ENCODE measurements at places on chromosomes 11 and 22.

- no peak for DNase-seq
Measured at GRCh38 chr11:116688202-116688540, 84.6 kb downstream of the BUD13 start.

- DNase-seq = no peak
Measured at GRCh38 chr11:72300268-72300667, 56.3 kb upstream of the PHOX2A start.

DNA sequence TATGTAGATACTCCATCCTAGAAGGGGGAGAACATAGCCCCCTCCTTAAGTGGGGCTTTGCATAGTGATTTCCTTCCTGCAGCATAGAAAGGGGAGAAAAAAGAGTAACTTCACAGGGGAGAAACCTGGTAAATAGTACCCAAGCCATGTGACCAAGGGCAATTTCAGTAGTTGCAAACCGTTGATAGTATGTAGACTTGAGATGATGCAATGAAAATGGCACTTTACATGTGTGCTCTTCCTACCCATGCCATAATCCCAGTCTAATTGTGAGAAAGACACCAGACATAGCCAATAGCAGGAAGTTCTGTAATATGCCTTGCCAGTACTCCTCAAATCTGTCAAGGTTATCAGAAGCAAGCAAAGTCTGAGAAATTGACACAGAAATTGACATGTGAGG is 104.1 kb downstream of the NCAM1 start:
- DNase-seq = no peak

- DNase-seq = peak; percentile 50
Measured at GRCh38 chr11:123020968-123021367, 39.3 kb upstream of the BSX start.

DNA sequence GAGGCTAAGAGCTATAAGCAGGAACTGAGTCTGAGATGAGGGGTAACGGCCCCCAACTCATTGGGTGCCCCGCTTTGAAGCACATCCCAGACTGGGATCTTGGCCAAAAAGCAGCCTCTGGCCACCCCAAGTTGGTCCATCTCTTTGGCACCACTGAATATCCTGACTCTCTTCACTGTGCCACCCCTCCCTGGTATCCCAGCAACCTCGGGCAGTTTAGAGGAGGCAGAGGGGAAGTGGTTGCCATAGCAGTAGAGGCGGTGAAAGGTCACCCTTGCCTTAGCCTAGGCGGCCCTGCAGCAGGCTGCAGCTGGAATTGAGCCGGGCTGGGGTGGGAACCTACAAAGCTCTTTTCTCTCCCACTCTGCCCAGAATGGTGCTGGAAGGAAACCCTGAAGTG is 1.1 kb downstream of the PELI3 start:
- DNase-seq = no peak

DNA sequence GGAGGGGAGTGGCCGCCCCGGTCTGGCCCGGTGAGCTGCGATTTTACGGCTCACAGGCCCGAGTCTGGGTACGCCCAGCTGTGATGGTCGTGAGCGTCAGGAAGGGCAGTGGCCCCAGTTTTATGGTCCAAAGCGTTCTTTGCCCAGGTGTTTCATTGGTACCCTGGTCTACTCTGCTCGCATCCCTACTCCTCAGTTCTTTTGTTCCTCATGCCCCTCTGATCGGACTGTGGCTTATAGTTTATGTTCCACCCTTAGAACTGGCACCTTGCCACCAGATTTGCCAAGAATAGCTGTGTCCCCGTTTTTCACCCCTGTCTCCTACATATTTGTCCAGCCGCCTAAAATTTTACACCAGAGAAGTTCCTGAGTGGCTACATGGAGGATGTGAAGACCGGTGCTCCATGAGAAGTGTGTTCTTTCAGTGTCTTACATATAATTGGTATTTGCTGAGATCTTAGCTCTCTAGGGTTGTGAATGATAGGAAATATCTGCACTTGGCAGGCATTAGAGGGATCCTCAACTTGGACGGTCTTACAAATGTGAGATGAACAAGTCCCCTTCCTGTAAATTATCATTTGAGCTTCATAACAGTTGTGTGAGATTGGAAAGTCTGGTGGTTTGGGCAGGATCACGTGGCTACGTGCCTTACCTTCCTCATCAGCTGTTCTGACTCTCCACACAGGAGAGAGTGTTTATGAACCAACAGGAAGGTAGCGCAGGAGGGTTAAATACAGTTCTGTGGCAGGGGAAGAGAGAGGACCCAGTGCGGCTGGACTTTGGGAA is 1.1 kb downstream of the PANX1 start:
- no peak for DNase-seq

DNA sequence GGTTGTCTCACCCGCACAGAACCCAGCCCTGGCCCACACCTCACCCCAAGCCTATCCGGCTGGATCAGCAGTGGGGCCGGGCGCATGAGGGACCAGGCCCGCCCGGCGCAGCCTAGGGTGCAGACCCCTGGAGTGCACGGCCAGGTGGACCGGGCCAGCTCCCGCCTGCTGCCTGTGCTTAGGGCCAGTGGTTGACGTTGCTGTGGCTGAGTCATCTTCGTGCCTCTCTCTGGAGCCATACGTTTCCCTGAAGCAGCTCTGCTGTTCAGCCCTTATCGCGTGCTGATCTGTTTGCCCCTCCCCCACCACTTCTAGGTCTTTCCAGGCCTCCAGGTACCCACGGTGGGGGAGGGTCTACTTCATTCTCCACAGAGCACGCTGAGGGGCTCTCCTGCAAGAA is 39.5 kb downstream of the CDKN1C start:
- DNase-seq = peak; percentile 49

DNA sequence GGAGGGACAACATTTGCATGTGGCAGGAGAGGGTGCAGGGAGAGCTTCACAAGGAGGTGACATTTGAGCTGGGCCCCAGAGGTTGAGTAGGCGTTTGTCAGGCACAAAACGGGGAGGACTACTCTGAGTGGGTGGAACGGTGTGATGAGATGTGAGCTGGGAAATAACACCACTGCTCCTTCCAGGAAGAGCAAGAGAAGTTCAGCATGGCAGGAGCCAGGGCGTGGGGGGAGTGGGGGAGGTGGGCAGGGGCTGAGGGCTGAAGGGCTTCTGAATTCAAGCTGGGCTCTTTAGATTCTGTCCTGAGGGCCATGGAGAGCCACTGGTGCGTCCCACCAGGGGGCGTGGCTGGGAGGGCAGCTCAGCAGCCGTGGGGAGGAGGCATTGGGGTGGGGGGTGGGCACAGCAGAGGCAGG is 54.2 kb downstream of the OTOG start:
- no peak for DNase-seq

DNA sequence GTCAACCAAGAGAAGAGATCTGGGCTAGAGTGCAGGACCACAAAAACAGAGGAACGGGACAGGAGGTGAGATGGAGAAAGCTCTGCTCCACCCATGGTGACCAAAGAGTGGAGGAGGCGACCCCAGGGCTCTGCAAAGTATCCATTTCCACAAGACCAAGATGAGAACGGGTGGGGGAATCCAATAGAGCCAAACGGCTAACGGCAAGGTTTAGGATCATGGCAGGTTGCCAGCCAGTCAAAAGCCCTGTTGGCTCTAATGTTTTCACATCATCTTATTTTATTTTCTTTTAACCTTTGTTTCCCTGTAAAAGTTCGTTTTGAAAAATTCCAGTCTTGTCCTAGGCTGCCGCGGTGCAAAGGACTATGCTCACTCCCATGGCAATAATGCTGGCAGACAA is 52.1 kb upstream of the CHST1 start:
- DNase-seq = no peak

DNA sequence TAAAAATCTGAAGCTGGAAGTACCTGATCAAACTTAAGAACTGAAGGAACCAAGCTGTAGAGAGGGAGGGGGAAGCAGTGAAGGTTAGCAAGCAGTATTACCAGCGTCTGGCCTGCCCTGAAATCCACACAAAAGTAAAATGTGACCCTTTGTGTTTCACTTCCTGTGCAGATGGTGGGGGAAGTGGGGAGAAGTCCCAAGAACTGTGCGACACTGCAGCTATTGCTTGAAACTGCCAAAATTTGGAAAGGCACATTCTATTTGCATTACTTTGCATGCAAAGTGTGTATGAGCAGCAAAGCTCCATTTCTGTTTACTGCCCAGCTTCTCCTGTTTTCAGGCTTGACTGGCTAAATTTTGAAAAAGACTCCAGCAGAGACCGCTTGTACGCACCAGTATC is 72.1 kb upstream of the BMAL1 start:
- DNase-seq = no peak

- no peak for DNase-seq
Measured at GRCh38 chr22:23146478-23147205, 1.4 kb downstream of the RAB36 start.

DNA sequence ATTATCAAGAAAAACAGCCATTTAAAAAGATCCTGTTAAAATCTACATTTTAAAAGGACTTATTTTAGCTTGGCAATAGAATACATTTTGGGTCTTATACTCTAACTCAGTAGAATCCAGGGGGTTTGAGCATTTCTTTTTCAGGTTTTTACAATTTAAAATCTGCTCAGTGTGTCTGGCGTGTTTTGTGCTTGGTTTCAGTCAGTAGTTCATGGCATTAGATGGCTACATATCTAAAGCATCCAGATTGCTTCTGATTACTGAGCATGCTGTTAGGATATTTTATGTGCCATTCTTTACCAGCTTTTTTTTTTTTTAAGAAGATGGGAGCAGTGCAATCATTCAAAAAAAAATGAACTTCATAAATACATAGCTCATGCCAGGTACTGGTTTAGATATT is 566.1 kb upstream of the LARGE1 start:
- no peak for DNase-seq

GRCh38 chr11:66328302-66329144 is 7.7 kb downstream of the RIN1 start:
- peak; percentile 81 for DNase-seq

DNA sequence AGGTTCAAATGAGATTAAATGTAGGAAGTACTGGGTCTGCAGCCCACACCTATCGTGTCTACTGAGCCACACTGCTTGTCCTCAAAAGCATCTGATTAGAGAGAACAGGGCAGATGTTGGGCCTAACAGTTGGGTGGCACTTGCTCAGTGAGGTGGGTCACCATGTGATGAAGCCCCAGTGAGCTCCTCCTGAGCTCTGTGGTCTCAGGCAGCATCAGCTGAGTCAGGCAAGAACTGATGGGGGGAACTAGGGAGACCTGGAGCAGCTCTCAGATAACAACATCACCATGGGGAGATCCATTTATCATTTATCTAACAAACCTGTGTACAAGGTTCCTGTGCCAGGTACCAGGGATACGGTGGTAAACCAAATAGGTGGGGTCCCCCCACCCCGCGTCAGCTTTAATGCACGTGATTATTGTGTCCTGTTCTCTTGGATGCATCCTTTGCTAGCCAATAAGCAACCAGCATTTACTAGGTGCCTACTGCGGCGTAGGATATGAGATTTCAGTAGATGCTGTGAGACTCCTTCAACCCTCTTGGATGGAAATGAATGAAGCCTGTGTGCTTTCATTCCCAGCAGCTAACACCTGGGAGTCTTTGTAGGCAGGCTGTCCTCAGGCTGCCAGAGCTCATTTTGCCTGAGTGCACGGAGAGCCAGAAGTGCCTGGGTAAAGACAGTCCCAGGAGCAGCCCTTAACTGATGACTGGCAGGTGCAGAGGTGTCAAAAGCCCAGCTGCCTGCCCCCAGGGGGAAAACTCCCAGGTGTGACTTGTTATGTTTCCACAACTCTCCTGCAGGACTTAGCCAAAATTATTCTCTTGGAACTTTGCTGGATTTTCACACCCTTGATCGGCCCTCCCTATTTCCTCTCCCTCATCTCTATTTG is 73.6 kb upstream of the NARS2 start:
- no peak for DNase-seq

- DNase-seq = no peak
Measured at GRCh38 chr22:25105817-25106650, 93.6 kb upstream of the CRYBB3 start.

DNA sequence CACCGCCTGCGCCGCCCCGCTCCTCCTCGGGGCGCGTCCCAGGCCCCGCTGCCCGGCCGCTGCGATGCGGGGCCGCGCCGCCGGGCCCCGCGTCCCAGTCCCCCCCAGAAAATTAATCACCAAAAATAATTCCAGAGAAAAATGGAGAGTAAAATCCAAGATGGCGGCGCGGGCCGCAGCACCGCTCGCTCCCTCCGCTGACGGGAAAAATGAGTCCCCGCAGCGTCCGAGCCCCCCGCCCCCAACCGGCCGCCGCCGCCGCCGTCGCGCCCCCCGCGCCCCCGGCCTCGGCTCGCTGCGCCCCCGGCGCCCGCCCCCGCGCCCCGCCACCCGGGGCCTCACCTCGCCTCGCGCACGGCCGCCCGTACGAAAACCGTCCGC is at the start of gene KMT5B:
Gene KMT5B, minus strand, starts transcription at position 162 of the 381 bp plus-strand sequence. CDS start 23,220 bp downstream, outside the sequence.
- DNase-seq = no peak

GRCh38 chr11:119977561-119977860 is 160.4 kb downstream of the TRIM29 start:
- DNase-seq = no peak

- DNase-seq = peak; percentile 42
Measured at GRCh38 chr22:39384750-39385480, 14.7 kb upstream of the TAB1 start.

GRCh38 chr11:126871792-126872191 is 128.8 kb downstream of the KIRREL3 start:
- no peak for DNase-seq

DNA sequence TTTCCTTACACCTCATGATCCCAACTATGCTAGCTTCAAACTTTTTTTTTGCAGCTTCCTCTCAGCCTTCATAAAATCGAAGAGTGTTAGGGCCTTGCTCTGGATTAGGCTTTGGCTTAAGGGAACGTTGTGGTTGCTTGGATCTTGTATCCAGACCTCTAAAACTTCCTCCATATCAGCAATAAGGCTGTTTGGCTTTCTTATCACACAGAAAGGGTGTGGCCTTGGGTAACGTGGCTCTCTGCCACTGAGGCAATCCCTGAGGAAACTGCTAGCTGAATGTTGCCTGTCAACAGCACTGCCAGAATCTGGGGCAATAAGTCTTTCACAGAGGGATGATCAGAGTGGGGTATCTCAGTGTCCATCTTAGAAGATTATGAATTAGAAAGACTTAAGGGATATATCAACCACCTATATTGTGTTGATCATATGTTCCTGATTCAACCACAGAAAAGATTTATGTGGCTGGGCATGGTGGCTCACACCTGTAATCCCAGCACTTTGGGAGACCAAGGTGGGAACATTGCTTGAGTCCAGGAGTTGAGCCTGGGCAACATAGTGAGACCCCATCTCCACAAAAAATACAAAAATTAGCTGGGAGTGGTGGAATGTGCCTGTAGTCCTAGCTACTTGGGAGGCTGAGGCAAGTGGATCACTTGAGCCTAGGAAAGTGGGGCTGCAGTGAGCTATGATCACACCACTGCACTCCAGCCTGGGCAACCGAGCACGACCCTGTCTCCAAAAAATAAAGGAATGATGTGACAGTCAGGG is 12.5 kb upstream of the CUL5 start:
- no peak for DNase-seq

DNA sequence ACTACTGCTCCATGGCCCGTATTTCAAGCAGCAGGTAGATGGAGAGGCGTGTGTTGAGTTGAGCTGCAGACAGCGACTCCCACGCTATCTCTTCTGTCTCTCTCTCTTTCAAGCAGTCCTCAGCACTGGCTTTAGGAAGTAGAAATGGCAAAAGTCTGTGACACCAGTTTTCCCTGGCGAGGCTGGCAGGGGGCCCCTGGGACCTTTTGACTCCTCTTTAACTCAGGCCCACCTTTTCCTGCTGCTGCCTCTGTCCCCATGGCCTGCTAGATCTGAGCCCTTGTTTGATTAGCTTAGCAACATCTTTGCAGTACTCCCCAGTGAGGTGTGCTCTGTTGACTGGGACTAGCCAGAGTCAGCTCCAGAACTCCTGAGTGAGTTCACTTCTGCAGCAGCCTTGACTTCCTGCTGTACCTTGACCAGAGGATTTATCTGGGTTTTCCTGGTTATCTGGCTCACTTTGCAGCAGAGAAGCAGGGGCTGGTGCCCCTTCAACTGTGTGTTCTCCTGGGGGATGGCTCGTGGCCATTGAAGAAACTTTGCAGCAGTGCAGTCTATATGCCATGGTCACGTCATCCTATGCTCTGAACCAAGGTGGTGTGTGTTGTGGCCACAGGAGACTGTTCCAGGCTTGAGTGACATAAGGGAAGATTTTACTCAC is 183.9 kb downstream of the DBX1 start:
- no peak for DNase-seq

Measured in fibroblast of skin of right biceps (primary cell).